Choroid plexus epithelial cell (primary cell): ENCODE measurements at places on chromosomes 4 and X.
A peak's percentile ranks its signal among the peaks of the same experiment; 100 is the strongest.

- no peak for DNase-seq
These were observed 109.3 kb downstream of the FAM53A start for GRCh38 chr4:1574601-1575417.

GRCh38 chr4:54571293-54572151 is 86.2 kb upstream of the KIT start:
- DNase-seq, result no peak

GRCh38 chr4:186900232-186900900 is 176.7 kb upstream of the FAT1 start:
- DNase-seq, result peak; percentile 88

DNA sequence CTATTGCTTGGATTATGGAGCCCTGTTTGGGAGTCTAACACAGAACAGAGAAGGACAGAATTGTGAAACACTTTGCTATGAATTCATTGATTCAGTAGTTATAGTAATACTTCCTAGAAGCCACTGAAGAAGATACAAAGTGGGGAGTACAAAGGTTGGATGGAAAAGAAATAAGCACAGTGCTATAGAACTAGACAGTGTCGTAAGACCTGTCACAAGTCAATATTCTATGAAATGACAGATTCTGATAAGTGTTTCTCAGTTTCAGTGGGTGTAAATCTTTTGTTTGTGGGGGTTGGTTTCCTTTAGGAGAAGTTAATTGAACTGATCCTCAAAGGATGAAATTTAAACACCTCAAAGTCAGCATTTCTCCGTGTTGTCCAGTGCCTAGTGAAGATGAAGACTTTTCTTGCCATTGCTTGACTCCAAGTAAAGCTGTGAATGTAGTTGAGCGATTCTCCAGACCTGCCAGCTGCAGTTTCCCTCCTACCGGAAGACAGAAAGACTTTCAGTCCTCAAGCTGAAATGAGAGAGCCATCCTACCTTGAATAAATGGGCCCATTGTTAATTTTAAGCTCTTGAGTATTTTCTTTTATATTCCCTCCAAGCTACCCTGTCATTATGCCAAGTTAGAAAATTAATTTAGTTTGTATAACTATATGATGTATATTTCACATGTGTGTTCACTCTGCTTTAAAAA is 7.9 kb downstream of the PDLIM5 start:
- DNase-seq, result no peak

DNA sequence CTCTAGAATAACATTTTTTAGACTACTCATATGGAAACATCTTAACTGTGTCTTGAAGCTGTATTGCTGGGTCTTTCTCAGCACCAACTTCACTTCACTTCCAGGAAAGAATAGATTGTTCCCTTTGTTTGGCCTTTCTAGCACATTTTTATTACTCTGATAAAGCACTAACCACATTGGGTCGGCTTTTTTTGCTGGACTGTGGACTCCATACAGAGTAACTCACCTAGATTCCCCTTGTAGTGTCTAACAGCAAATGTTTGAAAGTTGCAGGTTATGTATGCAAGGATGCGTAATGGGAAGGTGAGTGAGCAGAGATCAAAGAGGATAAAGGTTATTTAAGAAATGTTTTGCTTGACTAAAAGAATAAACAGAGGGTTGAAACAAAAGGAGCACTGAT is 101.2 kb downstream of the MMRN1 start:
- no peak for DNase-seq

DNA sequence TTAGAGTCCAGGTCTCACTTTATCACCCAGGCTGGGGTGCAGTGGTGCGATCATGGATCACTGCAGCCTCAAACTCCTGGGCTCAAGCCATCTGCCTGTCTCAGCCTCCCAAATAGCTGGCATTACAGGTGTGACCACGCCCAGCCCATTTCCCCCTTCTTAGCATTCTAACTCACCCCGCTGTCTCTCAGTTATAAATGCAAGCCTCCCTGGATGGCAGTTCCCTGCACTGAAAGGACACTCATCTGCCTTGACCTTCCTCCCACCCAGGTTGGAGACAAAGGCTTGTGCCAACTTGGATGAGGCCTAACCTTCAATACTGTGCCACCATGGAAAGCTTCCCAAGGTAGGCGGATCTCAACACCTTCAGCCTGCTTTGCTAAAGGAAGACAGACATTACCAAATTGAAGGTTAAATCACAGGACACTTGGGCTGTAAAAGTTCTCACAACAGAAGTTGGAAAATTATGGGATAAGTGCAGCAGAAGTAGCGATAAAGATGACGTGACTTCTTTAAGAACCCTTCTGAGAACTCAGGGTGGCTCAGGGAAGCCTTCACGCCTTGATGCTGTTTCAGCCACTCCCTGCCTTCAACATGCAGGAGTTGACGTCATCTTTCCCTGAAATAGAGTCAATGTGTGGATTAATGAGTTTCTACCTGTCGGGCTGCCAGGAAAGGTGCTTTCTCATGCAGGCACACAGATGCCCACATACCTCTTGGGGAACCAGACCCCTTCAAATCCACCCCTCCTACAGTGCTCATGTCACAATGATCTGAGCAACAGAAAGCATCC is 10.6 kb upstream of the GPM6B start:
- no peak for DNase-seq

- no peak for DNase-seq
These were observed 72.0 kb upstream of the NDUFC1 start for GRCh38 chr4:139374251-139374650.

- DNase-seq, result peak; percentile 80
These were observed 16.7 kb upstream of the YTHDC1 start for GRCh38 chr4:68366600-68366999.

DNA sequence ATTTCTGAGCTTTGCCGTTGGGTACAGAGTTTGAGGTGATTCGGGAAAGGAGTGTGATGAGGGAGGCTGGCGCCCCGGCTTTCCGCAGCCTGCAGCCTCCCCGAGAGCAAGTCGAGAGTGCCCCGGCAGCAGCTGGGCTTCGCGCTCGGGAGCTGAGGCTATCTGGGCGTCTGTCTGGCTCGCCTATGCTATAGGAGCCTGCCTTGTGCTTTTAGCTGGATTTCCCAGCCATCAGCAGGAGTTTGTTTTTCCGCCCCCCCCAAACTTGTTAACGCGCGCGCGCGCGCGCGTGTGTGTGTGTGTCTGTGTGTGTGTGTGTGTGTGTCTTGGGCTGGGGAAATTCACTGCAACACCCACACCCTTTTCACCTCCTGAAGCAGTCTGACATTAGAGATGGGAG is 765 bp upstream of the DGKK start:
- no peak for DNase-seq

GRCh38 chr4:84792366-84793301 is 173.9 kb downstream of the WDFY3 start:
- no peak for DNase-seq
